ENCODE measurements at places on chromosomes 3 and 15.

DNA sequence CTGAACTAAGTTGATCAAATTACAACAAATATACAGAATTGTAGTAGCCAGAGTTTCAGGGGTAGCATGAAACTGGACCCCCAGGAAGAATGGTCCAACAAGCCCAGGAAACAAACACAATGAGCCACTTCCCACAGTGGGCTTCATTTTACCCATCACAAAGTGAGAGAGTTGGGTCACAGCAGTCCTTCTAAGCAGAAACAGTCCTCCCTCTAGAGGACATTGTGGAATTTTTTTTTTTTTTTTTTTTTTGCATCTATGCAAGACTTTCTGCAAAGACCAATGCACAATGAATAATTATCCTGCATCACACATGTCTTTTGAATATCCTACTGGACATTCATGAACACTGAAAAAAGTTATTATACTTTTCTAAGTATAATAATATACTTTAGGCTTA, 73.8 kb upstream of the ATP13A5 start:
- no peak for DNase-seq

GRCh38 chr3:66076861-66077470, 38.2 kb upstream of the MAGI1 start:
- no peak for DNase-seq

GRCh38 chr3:100100425-100100824, 13.9 kb downstream of the FILIP1L start:
- DNase-seq, result no peak

GRCh38 chr3:64674591-64675076, 13.2 kb downstream of the ADAMTS9 start:
- no peak for DNase-seq

DNA sequence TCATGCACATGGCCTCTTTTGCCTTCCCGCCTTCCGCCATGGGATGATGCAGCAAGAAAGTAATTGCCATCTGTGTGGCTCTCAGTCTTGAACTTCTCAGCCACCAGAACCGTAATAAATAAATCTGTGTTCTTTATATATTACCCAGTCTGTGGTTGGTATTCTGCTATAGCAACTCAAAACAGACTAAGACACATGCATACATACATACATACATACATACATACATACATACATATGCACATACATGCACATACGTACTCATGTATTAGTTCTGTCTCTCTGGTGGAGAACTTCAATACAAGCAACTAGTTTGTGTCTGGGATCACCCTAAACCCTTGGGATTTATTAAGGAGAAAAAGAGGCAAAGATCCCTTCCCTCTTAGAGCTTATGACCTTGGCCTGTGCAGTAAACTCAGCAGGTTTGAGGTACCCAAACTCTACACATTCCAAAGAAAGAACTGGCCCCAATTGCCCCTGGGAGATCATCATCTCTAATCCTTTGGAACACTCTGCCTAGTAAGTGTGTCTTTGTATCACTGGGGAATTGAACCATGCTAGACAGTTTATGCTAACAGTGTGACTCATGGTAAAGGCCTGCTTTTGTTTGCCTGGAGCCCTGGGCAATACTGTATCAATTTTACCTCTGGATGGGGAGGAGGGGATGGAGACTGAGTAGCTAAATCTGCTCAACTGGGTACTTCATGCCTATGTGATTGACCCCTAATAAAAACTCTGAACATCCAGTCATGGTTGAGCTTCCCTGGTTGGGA, 115.6 kb upstream of the LMCD1 start:
- no peak for DNase-seq

- DNase-seq, result no peak
Observed at GRCh38 chr3:44117239-44117638, 124.4 kb upstream of the TOPAZ1 start.

DNA sequence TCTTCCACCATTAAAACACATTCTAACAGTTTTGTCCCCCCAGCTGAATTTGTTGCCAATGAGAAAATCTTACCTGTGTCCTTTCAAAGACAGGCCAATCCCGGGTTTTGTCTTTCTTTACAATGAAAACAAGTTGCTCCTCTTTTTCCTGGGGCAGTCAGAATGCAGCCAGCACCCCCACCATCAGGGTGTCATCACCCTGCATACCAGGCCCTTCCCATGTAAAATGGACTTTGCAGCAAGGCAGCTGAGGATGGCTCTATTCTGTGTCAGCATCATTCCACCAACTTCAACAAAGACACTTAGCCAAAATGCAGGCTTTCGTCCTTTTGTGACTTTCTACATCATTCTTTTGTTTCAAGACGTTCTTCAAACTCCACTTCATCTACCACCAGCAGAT, 490.9 kb downstream of the OCA2 start:
- no peak for DNase-seq

GRCh38 chr3:49199900-49200281, 28.5 kb downstream of the KLHDC8B start:
- DNase-seq, result no peak

Measured in activated T-cell treated with anti-CD3 and anti-CD28 coated beads for 4 hours (primary cell).